Activated CD4-positive, alpha-beta T cell treated with anti-CD3 and anti-CD28 coated beads, Interleukin-2, amount 50 U/mL, for 24 hours (primary cell): ENCODE measurements at places on chromosomes 5 and 9.

GRCh38 chr9:114592356-114592755 is 4.8 kb downstream of the ATP6V1G1 start:
- DNase-seq, result no peak

- no peak for DNase-seq
Observed at GRCh38 chr5:140142856-140143255, 17.1 kb downstream of the IGIP start.

GRCh38 chr5:9623661-9624060 is 6.5 kb downstream of the TAS2R1 start:
- no peak for DNase-seq

DNA sequence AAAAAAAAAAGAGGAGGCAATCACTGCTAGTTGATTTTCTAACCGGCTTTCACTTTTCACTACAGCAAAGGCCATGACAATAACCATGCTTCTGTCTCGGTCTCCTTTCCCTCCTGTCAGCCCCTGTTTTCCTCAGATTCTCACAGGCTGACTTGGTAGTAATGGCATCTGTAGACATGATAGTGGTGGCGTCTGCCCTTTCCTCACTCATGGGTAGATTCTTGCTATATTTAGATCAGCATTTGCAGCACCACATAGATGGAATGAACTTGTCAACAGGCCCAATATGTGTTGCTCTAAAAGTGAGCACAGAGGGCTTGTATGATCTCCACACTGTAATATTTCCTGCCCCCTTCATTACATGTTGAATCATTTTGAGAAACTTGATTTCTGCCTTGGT is 120.3 kb upstream of the FTMT start:
- no peak for DNase-seq

GRCh38 chr9:84590706-84591105 is 78.8 kb upstream of the NTRK2 start:
- no peak for DNase-seq

GRCh38 chr9:134966270-134966669 is 48.6 kb upstream of the FCN1 start:
- no peak for DNase-seq

DNA sequence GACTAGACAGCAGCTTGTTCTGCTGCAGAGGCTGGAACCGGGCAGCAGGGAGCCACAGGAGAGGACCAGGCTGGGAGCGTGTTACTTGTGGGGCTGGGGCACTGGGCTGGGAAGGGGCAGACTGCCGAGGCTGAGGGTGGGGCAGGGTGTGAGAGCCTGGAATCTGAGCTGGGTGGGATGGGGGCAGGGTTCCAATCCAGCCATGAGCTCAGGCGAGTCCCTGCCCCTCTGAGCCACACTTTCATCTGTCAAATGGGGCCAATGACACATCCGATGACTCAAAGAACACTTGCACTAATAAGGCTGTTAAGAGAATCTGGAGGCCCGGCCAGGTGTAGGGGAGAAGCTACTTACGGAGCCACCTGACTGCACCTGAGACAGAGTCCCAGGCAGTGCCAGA is 18.7 kb upstream of the WDR38 start:
- no peak for DNase-seq

- no peak for DNase-seq
Observed at GRCh38 chr9:117662651-117663050, 41.6 kb upstream of the TLR4 start.

- DNase-seq, result no peak
Observed at GRCh38 chr5:57414857-57415256, 67.8 kb downstream of the ACTBL2 start.

GRCh38 chr5:169686137-169686536 is 49.1 kb downstream of the DOCK2 start:
- DNase-seq, result no peak
